DMS 273 treated with DMSO at 0.1 percent for 48 hours (cell line): ENCODE measurements at places on chromosomes 11 and 22.

- DNase-seq, result no peak
Measured at GRCh38 chr22:28948424-28948823, 65.1 kb downstream of the ZNRF3 start.

DNA sequence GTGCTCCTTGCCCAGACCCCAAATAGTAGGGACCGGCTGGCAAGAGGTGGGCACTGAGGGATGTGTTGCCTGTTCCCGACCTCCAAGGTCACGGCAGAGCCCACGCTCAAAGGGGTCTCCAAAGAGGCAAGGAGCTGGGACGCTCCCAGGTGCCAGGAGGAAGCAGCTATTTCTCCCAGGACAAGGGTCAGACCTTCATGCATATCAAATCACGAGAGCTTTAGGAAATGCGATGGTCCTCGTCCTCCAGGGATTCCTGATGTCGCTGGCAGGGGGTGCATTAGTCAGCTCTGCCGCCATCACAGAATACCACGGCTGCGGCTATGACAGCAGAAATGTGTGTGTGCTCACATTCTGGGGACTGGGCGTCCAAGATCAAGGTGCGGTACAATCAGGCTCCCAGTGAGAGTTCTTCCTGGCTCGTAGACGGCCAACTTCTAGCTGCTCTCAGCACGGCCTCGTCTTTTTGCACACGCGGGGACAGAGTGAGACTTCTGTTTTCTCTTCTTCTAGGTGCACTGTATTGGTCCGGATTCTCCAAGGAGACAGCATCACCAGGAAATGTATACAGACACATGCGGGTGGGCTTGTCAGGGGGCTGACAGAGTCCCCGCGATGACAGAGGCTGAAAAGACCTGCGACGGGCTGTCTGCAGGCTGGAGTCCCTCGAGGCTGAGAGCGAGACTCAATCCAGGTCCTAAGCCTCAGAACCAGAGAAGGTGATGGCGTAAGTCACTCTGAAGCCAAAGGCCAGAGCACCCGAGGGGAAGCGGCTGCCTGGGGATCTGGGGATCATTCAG lies 81.6 kb downstream of the SHANK2 start:
- no peak for DNase-seq

GRCh38 chr11:12079726-12080556 lies 30.4 kb upstream of the MICAL2 start:
- DNase-seq, result no peak

DNA sequence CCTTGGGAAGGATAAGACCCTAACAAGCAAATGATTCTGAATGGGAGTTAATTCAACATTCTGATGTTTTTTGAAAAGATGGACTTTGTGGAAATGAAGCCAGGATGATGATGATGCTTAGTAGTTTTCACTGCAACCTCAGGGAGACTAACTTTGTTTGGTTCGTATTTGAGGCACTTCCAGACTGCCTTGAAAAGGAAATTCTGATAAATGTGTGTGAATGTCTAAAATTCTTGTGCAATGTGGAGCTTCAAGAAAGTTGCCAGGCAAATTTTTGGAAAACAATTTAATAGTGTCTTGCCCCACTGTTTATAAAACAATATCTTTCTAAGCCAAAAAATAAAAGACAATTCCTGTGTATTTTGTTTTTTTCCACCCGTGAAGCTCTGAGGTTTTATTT lies 11.2 kb upstream of the NAV2 start:
- no peak for DNase-seq

- no peak for DNase-seq
Measured at GRCh38 chr11:127998421-127998820, 588.9 kb downstream of the ETS1 start.

GRCh38 chr11:23948851-23949250 lies 548.0 kb upstream of the LUZP2 start:
- no peak for DNase-seq

DNA sequence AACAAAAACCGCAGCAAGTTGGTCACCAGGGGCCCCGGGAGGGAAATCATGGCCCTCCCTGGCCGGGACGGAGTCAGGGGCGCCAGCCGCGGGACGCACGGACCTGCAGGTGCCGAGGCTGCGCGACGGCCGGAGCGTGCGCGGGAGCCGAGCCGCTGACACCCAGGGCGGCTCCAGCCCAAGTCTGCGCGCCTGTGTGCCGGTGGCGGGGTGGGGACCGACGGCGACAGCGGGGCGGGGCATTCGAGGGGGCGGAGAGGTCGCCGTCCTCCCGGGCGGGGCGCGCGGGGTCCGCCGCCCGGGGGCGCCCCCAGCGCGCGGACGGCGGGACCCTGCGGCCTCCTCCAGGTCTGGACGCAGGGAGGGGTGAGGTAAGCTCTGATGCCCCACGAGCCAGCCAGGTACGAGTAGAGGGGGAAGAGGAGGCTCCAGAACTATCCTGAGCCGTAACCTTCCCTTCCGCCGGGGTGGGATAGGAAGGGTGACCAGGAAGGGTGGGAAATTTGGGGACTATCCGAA lies at the start of gene ESAM:
Gene ESAM, minus strand, starts transcription at position 186 of the 519 bp plus-strand sequence. Its CDS starts 136 bp downstream, at position 50.
- no peak for DNase-seq

GRCh38 chr22:45504373-45505341 lies 2.0 kb downstream of the FBLN1 start:
- no peak for DNase-seq

- no peak for DNase-seq
Measured at GRCh38 chr11:65204646-65205601, 23.2 kb downstream of the CAPN1 start.

GRCh38 chr11:72244060-72244360 lies at the start of gene PHOX2A:
Gene PHOX2A, minus strand, starts transcription at chr11:72244176. Its CDS starts 172 bp downstream, at chr11:72244004.
- DNase-seq, result no peak

DNA sequence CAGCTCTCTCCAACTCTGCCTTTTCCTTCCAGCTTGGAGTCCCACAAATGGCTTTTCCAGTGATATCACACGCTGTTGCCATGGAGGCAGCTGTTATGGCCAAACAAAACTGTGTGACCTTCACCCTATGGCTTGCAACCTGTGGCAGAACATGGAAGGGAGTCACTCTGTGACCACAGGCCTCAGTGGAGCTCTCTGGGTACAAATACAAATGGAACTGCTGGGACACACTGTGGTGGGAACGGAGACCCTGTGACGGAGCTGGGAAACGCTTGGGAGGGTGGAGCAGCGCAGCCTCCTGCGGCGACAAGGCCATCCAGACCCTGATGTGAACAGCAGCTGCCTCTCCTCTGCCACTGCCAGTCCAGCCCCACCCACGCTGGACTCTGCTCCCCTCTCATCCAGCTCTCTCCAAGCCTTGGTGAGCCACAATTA lies 162.5 kb downstream of the ETS1 start:
- no peak for DNase-seq
